ENCODE measurements at places on chromosomes 5 and 9.

DNA sequence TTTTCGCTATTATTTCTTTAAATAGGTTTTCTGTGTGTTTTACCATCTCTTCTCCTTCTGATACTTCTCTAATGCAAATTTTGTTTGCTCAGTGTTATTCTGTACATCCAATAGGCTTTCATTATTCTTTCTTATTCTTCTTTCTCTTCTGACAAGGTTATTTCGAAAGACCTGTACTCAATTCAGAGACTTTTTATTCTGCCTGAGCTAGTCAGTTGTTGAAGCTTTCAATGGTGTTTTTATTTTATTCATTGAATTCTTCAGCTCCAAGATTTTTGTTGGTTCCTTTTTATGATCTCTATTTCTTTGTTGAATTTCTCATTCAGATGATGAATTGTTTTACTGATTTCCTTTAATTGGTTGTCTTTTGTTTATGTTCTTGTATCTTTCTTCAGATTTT is 706.2 kb downstream of the NR2F1-AS1 start:
- DNase-seq = no peak

DNA sequence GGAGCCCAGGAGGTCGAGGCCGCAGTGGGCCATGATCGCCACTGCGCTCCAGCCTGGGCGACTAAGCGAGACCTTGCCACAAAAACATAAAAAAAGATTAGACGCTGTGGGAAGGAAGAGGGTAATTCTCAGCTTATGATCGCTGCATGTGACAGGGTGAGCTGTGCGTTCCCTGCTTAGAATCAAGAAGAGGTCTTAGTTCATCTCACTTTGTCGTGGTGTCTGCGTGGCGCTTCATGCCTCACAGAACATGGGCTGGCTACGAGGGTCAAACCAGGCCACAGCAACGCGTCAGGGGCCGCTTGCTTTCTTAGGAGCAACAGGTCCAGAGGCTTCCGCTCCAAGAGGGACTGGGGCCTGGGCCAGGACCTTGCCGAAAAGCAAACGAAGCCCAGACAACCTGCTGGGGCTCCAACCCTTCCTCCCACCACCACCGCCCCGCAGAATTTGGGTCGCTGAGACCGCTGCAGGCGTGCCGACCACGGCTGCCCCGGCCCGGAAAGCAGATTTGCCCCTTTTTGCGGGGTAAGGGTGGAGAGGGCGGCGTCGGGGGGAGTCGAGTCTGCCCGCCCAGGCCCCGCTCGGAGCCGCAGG is 10.0 kb upstream of the GRIN1 start:
- no peak for DNase-seq

GRCh38 chr5:74576941-74577456 is 63.5 kb downstream of the ENC1 start:
- peak; percentile 77 for DNase-seq

DNA sequence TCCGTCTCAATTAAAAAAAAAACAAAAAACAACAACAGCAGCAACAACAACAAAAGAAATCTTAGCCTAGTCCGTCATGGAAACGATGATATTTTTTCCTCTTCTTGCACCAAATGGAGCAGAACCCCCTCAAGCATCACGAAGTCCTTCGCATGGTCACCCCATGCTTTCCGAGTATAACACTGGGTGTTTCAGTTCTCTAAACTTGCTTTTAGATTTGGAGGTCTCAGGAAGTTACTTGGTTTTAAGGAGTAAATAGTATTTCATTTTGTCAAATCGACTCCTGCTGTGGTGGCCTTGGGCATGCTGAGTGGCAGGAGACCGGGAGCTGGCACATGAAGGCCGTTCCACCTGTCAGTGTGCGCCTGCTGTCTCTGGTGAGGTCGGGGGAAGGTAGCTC is 118.5 kb upstream of the CACNA1B start:
- no peak for DNase-seq

DNA sequence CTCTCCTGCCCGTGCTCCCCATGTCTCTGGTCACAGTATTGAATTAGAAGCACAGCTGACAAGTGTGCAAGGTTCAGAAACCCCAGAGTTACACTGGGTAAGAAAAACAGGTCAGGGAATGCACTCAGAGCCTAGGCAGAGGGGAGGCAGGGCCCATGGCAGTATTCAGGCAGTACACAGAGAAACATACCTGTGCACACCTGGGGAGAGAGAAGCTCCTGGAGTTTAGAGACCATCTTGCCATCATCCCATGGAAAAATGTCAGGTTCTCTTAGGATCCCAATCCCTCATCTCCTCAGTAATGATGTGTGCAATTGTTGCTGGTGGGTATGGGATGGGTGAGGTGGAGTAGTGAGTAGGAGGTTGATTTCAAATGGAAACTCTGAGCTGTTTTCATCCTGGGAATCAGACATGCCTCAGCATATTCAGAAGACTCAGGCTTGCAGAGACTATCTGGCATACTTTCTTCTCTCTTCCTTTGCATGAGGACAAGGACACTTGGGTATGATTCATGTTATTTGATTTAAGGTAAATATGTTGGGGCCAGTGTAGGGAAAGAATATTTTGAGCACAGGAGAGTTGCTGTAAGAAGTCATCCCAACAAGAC is 228.5 kb downstream of the ESM1 start:
- no peak for DNase-seq

DNA sequence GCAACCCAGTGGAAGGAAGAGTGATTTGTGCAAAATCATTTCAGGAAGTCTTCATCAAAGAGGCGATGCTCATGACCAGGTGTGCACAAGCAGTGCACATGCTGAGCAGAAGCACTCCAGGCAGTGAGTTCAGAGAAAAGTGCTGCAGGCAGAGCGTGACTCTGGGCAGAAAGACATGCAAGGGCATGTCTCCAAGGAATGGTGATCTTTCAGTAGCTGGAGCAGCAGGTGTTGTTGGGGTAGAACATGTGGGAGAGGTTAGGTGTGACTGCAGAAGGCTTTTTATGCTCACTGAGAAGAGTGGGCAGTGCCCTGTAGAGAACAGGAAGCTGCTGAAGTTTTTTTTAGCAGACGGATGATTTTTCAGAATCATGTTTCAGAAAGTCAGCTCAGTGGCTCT is 545.4 kb upstream of the TLE4 start:
- no peak for DNase-seq

DNA sequence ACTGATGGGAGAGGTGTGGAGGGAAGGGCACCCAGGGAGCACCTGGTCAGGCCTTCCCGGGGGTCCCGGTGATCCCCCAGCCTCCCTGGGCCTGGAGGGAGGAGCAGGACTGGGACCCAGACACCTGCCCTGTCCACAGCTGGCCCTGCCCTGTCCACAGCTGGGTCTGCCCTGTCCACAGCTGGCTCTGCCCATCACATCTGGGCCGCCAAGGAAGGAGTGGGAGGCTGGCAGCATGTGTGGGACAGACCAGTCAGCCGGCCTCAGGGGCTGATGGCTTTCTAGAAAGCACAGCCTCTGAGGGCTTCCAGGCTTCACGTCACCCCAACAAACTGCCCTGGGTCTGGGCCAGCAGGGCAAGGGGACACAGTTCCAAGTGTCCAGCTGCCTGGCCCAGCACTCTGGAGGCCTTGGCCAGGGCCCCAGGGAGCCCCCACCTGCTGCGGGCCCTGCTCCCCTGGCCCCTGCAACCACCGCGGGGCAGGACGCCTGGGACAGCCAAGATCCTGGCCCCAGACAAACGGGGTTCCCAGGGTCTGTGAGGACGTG is 12.2 kb downstream of the DNLZ start:
- no peak for DNase-seq

Data from activated CD4-positive, alpha-beta T cell treated with anti-CD3 and anti-CD28 coated beads, Interleukin-2, Interleukin-4, amounts not matched to agents 100 ng/mL and 50 ng/mL, durations not matched to agents 16 hours and 8 hours (primary cell).